Activated effector memory CD4-positive, alpha-beta T cell treated with anti-CD3 and anti-CD28 coated beads, Interleukin-2, amount 50 U/mL, for 16 hours (primary cell): ENCODE measurements at places on chromosomes 11 and 22.

- DNase-seq = peak; percentile 57
Observed at GRCh38 chr11:44989831-44990566, 39.3 kb upstream of the TP53I11 start.

- DNase-seq = no peak
Observed at GRCh38 chr11:2912498-2912897, 16.7 kb downstream of the PHLDA2 start.

DNA sequence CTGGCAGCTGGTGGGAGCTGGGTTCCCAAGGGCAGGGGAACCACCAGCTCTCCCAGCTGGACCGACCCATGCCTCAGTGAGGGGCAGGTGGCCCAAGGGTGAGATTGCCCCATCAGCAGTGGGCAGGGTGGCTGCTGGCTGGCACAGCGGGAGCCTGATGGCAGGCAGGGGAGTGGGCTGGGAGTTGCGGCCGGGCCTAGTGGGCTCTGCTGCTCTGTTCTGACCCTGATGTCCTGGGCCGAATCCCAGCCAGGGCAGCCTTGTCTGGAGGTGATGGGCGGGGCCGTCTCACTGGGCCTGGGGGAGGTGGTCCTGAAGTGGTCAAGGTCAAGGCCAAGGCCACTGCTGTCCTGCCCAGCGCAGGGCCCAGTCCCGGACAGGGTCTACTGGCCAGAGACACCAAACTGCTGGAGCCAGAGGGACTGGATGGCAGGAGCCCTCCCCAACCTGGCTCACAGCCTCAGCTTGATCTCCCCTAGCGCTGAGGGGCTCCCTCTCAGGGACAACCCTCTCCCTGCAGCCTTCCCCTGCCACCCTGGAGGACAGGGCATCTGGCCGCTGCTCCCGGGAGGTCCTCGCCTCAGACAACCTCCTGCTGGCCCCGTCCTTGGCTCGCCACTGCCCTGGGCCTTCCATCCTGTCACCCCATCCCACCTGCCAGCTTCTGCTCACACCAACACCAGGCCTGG is 26.5 kb upstream of the PPARA start:
- DNase-seq = no peak

GRCh38 chr22:42160251-42160650 is 29.6 kb upstream of the CYP2D6 start:
- DNase-seq = no peak

- no peak for DNase-seq
Observed at GRCh38 chr11:113942256-113942655, 32.7 kb upstream of the HTR3A start.

DNA sequence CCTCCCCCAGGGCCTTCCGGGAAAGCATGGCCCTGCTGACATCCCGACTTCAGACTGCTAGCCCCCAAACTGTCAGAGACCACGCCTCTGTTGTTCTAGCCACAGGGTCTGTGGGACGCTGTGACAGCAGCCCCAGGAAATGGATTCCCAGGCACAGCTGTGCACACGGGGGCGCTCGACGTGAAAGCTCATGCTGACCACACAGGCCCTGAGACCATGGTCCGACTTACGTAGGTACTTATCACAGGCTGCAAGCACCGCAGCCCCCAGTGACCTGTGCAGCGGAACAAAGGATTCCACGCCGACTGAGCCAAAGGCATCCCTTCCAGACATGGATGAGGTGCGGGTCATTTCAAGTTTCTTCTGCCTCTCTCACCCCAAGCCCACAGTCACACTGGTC is 150.6 kb downstream of the CTTN start:
- no peak for DNase-seq

GRCh38 chr11:86676010-86676409 is 3.6 kb upstream of the ME3 start:
- DNase-seq = no peak

GRCh38 chr22:30647536-30647935 is 12.0 kb downstream of the SLC35E4 start:
- DNase-seq = no peak
